ENCODE measurements at places on chromosomes 3 and 15.

- DNase-seq: no peak
Observed at GRCh38 chr3:141255846-141256261, 24.2 kb downstream of the PXYLP1 start.

DNA sequence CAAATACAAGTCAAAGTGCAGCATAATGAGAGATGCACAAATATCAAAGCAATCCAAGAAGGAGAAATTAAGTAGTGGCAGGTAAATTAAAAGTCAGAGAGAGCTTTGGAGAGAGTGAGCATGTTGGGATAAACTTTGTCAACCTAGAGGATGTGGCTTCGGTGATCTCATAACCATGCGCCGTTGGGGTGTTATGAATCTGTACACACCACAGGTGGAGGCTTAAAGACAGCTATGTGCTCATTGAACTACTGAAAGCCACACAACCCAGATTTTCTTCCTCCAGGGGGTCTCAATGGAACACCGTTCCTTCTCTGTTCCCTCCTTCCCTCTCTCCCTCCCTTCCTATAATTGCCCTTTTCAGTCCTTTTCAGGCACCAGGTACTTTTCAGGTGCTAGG is 52.0 kb downstream of the SUCNR1 start:
- no peak for DNase-seq

DNA sequence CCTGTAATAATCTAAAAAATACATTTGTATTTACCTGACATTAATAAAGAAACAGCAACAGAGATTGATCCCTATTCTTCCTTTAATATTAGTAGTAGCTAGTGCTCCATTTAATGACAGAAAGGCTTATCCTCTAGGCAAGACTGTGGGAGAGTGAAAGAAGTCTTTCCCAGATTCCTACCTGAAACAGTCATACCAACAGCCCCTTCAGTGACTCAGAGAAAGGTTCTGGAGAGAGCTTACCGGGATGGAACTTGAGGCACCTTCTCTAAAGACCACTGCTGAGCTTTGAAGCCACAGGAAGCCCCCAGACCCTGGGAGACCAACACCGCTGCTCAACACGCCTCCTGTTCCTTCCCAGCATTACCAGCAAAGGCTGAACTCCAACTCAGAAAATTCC is 66.9 kb upstream of the FGF12 start:
- no peak for DNase-seq

DNA sequence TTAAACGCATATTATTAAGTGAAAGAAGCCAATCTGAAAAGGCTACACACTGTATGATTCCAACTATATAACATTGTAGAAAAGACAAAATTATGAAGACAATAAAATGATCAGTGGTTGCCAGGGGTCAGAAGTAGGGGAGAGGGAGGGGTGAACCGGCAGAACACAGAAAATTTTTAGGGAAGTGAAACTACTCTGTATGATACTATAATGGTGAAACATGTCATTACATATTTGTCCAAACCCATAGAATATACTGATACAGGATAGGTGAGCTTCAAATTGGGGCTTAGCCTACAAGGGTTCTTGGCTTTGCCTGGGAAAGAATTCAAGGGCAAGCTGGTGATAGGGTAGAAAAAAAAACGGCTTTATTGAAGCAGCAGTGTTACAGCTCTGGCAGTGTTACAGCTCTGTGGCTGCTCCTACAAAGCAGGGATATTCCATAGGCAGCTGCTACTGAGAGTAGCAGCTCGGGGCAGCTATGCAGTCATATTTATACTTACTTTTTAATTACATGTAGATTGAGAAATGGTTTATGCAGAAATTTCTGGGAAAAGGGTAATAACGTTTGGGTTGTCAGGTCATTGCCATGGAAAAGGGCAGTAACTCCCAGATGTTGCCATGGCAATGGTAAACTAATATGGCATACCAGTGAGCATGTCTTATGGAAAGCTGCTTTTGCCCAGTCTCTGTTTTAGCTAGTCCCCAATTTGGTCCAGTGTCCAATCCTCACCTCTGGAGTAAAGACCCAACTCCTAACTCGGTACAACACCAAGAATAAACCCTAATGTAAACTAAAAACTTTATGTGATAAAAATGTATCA is 125.1 kb upstream of the SLC25A36 start:
- DNase-seq: no peak

DNA sequence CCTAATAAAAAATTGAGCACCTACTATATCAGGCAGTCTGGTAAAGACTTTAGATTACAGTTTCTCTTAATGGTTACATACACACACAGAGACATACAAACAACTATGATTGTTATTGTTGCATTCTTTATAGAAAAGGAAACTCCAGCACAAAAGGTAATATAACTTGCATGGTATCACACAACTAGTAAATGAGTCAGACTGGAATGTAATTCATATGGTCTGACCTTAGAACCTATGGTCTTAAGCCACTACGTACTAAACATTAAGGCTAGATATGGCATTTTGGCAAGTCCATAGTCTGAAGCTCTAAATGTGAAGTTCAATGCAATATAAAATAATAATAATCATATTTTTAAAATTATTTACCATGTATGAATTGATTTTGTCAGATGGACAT is 380.6 kb downstream of the LSAMP start:
- no peak for DNase-seq

GRCh38 chr3:165459111-165459510 is 262.9 kb upstream of the SLITRK3 start:
- DNase-seq: no peak

DNA sequence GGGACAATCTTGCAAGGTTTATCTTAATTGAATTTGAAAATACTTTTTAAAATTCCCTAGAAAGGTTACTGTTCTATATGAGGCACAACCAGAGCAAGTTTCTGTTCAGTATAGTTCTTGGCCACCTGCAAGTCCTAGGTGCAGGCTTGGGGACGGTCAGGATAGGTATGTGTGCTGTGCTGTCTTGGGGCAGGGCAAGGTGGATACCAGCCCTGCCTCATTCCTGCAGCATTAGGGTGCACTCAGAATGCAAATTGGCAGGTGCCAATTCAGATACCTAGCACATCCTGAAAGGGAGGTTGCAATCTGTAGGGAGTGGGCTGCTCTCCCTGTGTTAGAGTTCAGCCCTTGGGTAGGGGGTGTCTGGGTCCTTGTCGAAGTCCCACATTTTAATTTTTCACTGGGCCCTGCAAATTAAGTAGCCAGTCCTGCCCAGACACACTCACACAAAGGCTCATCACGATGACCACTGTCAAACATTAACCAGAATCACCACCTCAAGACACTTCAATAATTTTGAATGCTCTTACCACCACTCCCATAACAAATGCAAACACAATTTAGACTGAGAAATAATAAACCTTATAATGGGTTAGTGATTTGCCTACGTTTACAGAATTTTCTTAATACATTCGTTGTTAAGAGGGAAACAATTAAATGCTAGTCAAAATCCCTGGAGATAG is 838.0 kb upstream of the NR2F2 start:
- no peak for DNase-seq

DNA sequence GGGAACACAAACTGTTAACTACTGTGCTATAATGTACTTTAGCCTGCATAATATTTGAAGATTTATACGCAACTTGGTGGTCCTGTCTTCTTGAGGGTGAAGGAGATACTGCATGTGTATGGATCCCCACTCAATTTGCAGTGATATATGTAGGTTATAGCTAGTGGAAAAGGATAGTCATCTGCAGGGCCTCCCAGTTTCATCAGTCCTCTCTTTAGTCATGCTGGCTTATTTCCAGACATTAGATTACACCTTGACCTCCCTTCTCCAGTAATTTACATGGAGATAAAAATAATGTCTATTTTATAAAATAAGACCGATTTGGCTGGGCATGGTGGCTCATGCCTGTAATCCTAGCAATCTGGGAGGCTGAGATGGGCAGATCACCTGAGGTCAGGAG is 3.7 kb downstream of the NR1D2 start:
- DNase-seq: no peak

GRCh38 chr15:94701281-94701985 is 470.1 kb downstream of the MCTP2 start:
- no peak for DNase-seq

DNA sequence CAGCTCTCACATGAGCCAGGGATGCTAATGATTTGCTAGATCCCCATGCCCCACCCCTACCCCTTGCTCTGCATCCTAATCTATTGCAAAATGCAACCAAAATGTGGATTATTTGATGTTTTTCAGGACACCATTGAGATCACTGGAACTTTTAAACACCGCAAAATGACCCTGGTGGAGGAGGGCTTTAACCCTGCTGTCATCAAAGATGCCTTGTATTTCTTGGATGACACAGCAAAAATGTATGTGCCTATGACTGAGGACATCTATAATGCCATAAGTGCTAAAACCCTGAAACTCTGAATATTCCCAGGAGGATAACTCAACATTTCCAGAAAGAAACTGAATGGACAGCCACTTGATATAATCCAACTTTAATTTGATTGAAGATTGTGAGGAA is 29.7 kb downstream of the HDC start:
- no peak for DNase-seq

DNA sequence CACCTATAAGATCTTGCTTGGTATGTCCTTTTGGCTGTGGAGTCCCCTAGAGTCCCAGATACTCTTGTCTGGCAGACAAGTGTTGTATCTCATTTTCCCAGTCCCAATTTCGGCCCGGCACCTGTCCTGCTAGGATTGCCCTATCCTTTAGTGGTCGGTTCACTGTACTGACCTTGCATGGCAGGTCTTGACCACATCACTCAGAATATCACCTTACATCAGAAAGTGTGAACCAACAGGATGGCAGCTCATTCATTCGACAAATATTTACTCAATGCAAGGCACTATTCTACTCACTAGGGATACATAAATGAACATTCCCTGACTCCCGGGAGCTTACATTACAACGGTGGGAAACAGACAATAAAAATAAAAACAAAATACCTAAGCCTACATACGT is 5.7 kb upstream of the CCDC80 start:
- DNase-seq: no peak
